ENCODE measurements at places on chromosomes 1 and 21.

DNA sequence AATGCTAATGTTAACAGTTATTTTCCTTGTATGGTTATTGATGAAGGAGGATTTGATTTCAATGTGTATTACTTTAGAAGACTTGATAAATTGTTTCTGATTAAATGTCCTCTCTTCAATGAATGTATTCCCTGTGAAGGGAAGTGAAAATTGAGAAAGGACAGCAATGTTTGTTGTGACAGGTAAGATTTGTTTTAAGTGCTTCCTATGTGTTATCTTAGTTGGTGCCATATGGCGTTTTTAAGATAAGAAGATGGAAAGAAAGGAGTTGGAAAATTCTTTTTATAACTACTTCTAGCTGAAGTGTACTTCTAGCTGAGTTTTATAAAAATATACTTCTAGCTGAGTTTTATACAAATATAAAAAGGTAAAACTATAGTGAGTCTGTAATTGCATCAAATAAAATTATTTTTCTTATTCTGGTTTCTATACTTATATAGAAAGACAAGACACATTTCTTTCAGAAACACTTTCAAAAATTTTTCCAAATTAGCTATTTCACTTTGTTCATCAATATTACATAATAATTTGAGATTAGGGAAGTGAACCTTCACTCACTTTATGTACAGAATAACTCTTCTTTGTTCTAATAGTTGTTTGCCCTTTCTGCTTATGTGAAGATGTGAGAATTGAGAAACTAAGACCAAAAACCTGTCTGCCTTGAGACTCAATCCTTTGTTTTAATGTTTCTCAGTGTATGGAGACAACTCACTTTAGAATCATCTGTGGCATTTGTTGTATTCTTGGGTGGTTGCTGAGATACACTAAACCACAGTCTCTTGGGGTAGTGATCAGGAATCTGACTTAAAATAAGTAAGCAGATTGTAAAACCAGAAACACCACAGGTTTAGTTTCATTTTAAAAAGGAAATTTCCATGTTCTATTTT, 382.9 kb upstream of the B3GALT2 start:
- no peak for DNase-seq

- DNase-seq: no peak
Observed at GRCh38 chr21:27321791-27322190, 354.9 kb upstream of the ADAMTS5 start.

- no peak for DNase-seq
Observed at GRCh38 chr1:12622506-12622905, 4.5 kb upstream of the DHRS3 start.

GRCh38 chr1:228281631-228282328, 73.9 kb downstream of the OBSCN start:
- DNase-seq: no peak

DNA sequence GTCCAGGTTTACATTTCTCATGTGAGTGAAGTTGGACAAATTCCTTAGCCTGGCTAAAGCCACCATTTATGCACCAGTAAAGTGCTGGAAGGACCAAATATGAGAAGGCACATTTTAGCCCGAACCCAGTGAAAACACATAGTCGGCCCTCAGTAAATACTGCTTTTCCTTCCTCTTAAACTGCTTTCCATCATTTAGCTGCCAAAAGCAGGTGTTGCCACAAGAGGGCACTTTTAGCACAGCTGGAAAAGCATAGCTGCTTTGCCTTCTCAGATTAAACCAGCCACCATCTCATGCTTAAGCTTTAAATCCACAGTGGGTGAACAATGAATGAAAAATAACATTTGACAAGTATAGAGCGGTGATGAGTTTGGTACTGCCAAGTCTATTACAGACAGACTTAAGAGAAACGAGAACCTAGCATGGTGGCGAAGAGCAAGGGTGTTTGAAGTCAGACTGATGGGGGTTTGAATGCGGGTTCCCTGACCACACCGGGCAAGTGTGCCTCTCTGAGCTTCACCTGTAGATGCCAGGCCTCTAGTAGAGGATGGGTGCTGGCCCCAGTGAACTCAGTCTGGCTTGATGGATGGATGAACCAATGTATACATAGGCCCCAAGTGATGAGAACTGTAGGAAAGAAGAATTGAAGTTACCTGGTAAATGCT, 57.8 kb downstream of the SLC35D1 start:
- DNase-seq: peak; percentile 39

Data from AG09309 (cell line).